ENCODE measurements at places on chromosomes 5 and 9.

DNA sequence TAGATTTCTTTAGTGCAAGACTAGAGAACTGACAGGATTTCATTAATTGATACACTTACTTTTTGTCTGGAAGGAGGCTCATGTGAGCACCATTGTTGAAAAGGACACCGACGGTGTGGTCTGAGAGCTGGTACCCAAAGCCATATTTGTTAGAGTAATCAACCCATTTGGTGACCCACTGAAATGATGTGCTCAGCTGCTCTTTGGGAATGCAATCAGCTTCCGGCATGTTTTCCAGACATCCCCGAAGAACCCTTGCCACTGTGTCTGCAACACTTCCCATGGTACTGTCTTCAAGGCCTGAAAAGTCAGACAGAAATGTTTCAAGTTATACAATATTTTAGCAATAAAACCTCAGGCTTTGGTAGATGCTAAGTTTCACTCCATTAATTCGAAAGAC, 4.4 kb downstream of the PLK2 start:
- DNase-seq: no peak

- no peak for DNase-seq
Observed at GRCh38 chr5:80915716-80916115, 44.4 kb upstream of the RASGRF2 start.

DNA sequence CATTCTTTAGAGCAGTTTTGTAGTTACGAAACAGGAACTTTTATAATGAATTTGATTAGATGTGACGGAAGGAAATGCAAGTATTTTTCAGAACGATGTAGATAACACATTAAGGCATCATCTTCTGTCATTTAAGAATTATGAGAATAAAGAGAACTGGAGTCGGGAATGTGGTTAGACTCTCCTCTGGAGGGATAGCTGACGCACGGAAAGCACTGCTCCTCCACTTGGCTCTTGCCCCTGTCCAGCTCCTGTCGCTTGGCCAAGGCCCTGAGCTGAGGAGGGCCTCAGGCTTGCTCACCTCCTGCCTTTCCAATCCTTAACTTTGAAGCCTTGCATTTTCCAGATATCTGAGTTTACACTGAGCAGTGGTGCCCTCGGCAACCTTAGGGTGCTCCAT, 60.5 kb downstream of the MAP1B start:
- no peak for DNase-seq

DNA sequence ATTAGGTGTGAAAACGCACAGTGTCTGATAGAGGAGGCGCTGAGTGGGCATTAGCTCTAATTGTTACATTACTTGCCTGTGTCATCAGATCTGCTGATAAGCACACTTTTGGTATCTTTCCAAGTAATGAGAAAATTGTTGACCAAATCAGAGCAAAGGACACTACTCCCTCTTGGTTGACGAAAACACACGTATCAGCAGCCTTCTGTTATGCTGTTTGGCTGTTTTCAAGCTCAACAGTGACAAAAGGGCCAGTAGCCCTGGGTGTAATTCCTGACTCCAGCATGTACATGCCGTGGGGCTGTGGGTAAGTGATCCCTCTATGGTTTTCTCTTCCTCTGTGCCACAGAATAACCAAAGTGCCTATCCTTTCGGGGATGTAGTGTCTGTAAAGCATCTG, 151.4 kb downstream of the AUH start:
- DNase-seq: no peak

DNA sequence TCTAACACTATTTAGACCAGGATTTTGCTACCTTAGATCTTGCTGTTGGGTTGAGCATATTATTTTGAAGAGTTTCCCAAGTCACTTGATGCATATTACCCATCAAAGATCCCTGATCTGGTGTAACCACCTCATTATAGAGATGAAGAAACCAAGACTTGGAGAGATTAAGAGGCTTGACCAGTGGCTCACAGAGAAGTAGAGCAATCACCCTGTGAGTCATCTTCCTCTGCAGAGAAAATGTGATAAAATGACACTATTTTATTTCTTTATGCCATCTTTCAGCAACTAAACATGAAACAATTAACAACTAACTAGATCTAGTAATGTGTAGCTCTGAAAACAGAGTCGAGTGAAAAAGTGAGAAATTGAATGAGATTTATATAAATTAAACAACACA, 76.1 kb downstream of the KIF4B start:
- DNase-seq: no peak

GRCh38 chr5:83179966-83180365, 102.6 kb downstream of the XRCC4 start:
- no peak for DNase-seq

DNA sequence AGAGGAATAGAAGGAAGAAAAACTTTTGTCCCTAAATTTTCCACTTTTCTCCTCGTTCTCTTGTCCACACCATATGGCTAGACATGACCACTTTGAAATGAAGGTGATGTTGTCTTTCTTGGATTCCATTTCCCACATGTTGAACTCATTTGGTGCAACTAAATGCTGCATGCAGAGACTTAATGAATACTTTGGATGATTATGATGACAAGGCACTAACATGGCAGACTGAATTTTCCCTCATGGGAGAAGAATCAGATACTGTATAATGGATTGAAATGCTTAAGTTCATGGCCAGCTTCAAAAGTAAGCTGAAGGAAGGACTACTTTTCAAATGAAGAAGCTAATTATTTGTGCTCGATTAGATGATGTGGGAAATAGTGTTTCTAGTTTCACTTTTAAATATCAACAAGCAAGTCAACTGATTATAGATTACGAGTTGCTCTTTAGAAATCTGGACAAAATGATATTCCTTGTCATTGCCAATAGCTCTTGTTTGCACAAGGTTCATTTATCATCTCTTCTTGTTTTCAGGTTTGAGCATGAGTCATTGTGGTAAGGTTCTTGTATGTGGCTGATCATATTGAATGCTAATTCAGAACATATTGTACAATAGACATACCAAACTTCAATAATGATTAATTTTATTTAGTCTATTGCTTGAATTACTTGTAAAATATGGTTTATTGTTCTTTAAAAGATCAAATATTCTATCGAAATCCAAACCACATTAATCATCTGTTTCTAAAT, 501.3 kb upstream of the FTMT start:
- DNase-seq: no peak

DNA sequence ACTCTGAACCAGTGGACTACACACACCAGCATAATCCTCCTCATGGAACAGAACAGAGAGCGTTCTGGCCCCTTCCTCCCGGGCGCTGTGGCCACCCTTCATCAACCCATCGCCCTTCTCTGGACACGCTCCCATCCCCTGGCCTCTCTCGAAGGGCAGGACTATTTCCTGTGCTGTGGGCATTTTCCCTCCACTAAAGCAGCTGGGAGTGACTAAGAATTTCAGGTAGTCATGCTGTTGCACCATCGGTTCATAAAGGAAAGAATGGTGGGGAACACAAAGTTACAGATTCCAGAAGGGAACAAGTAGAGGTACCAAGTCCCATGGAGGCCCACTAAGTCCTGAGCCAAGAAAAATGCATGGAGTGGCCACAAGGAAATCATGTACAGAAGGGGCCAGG, 68.6 kb downstream of the EPB41L4B start:
- no peak for DNase-seq
